ENCODE measurements at places on chromosomes 16 and 17. TPM values are rescaled to one million over a fixed set of nuclear protein-coding genes. Genes with fewer than 3 reads are reported as not detected.

Gene TP53TG3F
- total RNA-seq = not detected

Gene IL21R
- 0.14 TPM for total RNA-seq

Gene GPR142
- total RNA-seq = not detected

Gene WNT9B
- total RNA-seq = not detected

GRCh38 chr16:89040861-89041570, 52.6 kb upstream of the ACSF3 start:
- peak; percentile 42 for DNase-seq

DNA sequence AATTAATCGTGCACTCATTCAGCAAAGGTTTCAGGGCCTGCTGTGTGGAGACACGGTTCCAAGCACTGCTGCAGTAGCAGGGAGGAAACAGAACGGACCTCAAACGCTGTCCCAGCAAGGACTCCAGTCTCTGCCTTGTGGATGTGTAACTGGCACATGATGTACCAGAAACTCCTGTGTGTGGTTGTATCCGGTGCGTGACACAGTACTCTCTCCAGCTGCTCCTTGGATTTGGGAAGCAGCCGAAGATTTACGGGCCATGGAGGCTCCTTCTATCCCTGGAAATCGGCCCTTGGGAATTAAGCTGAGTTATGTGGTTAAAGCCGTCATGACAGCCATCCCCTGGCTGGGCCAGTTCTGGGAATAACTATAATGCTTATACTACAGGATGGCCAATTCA, 8.5 kb upstream of the ANKRD11 start:
- DNase-seq = no peak

DNA sequence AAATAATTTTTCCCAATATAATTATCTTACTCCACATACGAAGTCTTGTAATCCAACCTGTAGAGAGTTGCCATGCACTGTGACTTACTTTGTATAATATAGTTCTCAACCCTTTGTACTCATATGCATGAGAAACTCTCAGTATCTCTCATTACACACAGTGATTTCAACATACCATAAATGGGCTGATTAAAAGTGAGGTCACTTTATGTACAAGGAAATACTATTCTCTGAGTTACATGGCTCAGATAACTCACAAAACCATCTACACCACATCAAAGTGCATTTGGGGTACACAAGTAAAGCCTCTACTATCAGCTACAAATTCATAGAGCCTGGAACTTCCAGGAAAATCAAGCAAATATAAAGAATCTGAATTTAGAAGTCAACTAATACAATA, 27.9 kb downstream of the SLFN12 start:
- no peak for DNase-seq

- DNase-seq = no peak
Measured at GRCh38 chr16:75762746-75763145, 36.5 kb upstream of the CPHXL start.

GRCh38 chr16:58425756-58426494, 33.7 kb downstream of the GINS3 start:
- DNase-seq = no peak

GRCh38 chr16:87057211-87057881, 259.8 kb downstream of the C16orf95 start:
- no peak for DNase-seq

All from Right ventricle myocardium inferior (tissue), 1 donor.